Stimulated activated CD8-positive, alpha-beta memory T cell treated with anti-CD3 and anti-CD28 coated beads, Interleukin-15, amount 100 ng/mL, for 1 hour (primary cell): ENCODE measurements at places on chromosomes 3 and 15.

- no peak for DNase-seq
Measured at GRCh38 chr15:87155771-87156170, 1076.1 kb downstream of the AGBL1 start.

DNA sequence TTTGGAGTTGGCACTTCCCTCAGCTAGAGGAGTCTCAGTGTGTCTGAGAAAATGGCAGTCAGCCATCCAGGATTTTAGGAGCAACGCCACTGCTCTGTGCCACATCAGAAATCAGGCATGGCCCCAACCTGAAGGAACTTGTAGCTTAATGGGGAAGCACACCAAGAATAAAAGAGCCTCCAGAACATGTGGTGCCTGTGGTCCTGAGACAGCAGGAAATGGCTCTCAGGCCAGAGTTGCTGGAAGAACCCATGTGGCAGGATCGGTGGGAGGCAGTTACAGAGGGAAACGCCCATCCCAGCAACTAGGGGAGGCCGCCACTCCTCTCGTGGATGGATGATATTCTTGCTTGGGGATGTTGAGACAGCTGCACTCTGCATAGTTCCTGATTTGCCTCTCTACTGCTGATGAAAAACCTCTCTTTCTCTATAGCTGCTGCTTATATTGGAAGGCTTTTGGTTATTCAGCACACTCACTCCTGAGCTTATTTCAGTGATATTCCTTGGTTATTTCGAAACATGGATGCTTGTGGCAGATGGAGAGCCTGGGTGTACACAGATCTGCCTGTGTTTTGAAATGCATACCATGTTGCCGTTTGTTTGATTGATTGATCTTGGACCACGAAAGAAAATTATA is 52.4 kb downstream of the KLHL25 start:
- no peak for DNase-seq

GRCh38 chr3:138188013-138188730 is 1.1 kb downstream of the ARMC8 start:
- no peak for DNase-seq

DNA sequence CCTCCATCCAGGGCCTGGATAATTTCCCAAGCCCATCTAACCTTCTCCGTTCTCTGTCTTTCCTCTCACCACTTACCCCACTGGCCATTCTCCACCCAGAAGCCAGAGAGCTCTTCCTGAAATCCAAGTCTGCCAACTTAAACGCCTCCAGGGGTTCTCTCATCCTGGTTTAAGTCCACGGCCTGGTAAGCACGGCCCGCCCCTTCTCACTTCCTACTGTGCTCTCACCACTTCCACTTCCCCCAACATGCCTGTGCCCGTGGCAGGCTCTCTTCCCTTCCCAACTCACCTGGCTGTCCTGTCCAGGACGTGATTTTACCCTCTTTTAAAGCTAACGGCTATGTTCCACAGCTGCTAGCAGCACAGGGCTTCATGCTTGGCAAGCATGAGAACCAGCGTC is 1.7 kb upstream of the CX3CR1 start:
- no peak for DNase-seq

DNA sequence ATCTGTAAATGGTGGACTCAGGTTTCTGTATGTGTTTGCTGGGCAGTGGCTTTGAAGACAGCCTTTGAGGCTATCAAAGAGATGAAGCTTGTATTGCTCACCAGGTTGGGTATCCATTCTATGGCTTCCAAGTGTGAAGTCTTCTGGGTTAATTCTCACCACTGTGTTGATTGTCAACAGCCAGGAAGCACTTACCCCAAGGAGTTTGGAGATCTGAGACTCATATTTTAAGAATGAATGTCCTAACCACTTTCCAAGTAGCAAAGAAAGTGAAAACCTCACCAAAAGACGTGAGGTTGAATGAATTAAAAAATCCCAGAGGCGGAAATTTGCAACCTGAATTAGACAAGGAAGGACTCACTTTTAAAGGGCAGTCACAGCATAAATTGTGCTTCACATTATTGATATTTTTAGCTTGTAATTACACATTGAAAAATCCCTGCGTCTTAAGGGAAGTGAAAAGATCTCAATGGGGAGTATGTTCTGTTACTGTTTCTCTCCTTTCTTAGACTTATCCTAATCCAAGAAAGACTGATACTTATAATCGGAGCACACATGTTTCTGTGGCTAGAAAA is 304.0 kb upstream of the TPRG1 start:
- no peak for DNase-seq

DNA sequence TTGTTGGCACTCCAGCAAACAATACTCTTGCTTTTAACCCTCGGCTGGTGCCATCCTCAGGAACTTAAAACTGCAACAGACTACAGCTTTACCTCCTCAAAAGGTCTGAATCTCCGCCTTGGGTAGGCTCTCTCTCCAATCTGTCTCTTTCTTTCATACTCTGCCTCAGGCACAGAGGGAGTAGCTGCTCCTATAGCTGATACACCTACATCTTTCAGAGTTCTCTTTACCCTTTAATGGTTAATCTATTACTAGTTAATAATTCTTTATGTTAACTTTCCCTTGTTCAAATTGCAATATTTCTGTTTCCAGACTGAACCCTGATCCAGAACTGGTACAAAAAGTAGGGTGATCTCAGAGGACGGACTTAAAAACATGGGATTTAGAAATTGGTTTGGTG is 66.2 kb downstream of the MAP4 start:
- no peak for DNase-seq

DNA sequence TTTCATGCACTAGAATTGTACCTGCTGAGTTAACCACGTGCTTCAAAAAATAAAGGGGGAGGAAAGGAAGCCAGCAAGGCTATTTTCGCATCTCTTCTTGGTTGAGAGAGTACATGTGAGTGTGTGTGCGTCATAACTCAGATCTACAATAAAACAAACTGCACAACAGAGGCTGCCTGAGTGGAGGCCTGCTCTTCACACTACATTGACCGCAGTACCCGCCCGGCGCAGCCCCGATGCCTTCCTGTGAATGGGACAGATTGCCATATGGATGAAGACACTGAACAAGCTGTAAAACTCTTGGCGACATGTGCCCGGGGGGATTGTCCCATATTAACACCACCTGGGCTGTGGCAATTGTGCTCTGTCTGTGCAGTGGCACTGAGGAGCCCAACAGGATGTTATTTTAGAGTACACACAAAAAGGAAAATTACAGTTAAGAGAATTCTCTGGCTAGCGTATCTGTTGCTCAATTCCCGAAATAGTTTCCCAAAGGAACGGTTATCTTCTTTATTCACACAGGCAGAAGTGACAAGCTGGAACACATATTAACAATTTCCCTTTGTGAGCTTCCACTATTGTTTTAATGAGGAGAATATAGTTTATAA is 551.5 kb downstream of the FOXP1 start:
- no peak for DNase-seq

- DNase-seq: no peak
Measured at GRCh38 chr15:51814606-51815005, 14.8 kb upstream of the TMOD3 start.

DNA sequence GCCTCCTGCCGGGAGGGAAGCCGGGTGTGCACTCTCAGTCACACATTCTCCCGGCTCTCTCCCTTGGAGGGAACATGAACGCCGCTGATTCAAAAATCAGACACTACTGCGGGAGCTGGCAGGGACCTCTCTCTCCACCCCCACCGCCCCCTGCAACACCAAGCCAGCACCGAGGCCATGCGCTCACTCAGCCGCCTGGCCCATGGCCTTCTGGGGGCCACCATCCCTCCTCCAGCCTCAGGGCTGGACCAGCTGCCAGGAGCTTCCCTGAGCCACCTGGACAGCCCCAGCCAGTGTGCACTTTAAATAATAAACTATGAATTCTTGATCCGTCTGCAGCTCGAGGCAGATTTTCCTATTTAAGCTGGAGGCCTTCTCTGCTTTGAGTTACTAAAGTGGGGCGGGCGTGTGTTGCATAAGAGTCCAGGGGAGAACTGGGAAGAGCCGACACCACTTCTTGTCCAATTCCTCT is 30.6 kb downstream of the ADAMTS17 start:
- no peak for DNase-seq

GRCh38 chr3:156406393-156406792 is 148.5 kb downstream of the SSR3 start:
- no peak for DNase-seq

DNA sequence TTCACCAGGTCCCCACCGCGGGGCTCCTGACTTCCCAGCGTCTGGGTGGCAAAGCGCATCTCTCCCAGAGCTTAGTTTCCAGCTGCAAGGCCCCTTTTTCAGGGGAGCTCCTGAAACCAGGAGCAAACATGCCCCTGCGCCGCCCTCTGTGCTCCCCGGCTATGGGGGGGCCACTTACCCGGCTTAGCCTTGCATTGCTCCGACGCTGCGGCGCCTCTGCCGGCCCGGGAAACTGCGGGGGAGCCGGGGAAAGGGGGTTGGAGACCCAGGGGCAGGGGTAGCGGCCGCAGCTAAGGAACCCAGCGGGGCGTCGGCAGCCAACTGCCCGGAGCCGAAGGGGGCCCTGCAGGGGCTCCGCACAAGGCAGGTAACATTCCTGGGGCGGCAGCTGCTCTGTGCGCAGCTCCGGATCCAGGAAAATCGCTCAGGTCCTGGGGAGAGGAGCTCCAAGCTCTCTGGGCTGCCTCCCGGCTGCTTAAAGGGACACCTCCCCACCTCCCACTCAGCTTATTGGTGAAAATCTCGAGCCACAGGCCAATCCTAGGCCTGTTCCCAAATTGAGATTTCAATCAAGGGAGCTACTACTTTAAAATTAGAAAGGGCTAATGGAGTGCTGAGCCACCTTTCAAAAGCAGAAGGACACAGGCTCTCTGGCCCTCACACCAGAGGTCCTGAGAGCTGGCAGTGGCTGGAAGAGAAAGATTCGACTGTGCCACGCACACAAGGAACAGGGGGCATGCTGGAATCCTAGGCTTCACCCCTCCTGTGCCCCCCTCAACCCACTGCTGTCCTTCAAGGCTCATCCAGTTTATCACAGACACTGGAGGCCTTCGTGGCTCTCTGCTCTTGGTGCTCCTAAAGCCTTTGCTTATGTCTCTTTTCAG is 42.7 kb upstream of the PRICKLE2 start:
- no peak for DNase-seq

DNA sequence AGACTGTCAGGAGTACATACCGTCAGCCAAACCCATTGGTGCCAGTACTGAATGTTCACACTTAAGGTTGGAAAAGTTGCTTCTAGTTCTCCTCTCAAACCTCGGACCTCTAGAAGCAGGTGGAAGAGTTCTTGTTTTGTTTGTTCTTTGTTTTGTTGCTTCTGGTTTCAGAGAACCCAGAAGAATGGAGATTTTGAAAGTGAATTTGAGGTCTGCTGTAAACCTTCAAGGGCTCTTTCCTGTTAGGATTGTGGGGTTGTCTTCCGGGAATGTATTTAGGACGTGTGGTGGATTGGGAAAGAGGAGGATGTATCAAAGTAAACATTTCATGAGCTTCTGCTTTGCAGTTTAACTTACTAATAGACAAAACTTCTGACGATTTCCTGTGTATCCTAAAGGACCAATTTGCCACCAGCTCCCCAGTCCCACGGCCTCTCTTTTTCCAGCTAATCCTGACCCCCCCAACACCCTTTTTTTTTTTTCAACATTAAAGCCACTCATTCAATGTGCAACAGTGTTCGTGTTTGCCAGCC is 50.3 kb downstream of the FILIP1L start:
- no peak for DNase-seq

- peak; percentile 41 for DNase-seq
Measured at GRCh38 chr15:89760303-89761008, 9.4 kb upstream of the MESP1 start.

DNA sequence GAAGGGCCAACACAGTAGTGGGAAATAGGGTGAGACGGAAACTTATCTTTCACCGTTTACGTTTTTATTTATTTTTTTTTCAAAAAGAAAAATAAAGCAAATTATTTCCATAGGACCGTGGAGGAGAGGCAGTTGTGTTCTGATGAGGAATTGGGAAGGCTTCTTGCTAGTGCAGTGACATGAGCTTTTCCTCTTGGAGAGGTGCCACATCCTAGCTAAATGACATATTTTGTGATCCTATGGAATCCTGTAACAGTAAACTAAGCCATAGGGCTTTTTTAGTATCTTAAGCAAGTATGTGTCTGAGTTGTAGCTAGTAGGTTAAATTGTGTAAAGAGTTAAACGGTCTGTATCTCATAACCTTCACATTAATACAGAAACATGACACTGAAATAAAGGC is 609.9 kb downstream of the RBMS3 start:
- no peak for DNase-seq

DNA sequence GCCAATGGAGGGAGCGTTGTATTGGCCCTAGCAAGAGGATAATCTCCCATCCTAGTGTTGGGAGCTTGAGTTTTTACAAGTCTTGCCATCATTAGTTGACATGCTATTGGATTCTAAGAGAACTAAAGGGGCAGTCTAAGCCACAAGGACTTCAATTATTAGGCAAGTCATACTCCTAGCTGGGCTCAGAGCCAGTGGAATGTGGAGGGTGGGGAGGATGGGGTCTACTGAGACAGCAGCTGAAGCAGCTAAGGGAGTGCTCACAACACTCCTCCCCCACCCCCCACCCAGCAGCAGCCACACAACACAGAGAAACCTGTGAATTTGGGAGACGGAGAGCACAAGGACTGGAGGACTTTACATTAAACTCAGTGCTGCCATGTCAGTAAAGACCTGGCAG is 27.9 kb downstream of the FRG2C start:
- DNase-seq: no peak

GRCh38 chr3:106190296-106190695 is 321.5 kb upstream of the CBLB start:
- DNase-seq: no peak
